Stimulated activated CD8-positive, alpha-beta memory T cell treated with anti-CD3 and anti-CD28 coated beads, Interleukin-15, amount 100 ng/mL, for 4 hours (primary cell): ENCODE measurements at places on chromosomes 7 and 10.

- no peak for DNase-seq
Observed at GRCh38 chr10:114703377-114704107, 45.5 kb upstream of the ABLIM1 start.

- DNase-seq: no peak
Observed at GRCh38 chr10:73932620-73933112, 21.7 kb downstream of the PLAU start.

- DNase-seq: no peak
Observed at GRCh38 chr10:5720182-5720581, 35.5 kb downstream of the TASOR2 start.

- no peak for DNase-seq
Observed at GRCh38 chr10:132506711-132507408, 30.7 kb upstream of the INPP5A start.

GRCh38 chr10:132557696-132558515 is 20.3 kb downstream of the INPP5A start:
- DNase-seq: no peak

- DNase-seq: no peak
Observed at GRCh38 chr10:12405342-12406320, 56.3 kb downstream of the CAMK1D start.

- DNase-seq: no peak
Observed at GRCh38 chr7:69412331-69413146, 185.7 kb upstream of the AUTS2 start.

DNA sequence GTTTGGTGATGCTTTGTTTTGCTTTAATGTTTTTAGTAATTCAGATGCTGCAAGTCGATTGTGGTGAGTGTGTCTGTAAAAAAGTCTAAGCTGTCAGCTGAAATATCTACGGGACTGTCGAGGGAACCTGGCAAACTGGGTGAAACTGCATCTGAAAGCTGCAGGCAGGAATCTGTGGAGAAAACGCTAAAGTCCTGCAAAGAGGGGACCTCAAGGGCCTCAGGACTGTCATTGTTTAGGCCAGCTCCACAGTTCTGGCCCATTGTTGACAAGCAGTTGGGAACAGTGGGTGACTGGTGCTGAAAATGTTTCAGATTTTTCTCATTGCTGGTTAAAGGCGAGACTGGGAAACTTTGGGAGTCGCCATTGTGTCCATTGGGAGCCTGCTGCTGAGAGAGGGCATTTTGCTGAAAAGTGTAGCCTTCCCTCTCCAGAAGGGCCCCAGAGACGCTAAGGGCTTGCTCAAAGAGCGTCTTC is 1.8 kb downstream of the HOXA2 start:
- DNase-seq: no peak

DNA sequence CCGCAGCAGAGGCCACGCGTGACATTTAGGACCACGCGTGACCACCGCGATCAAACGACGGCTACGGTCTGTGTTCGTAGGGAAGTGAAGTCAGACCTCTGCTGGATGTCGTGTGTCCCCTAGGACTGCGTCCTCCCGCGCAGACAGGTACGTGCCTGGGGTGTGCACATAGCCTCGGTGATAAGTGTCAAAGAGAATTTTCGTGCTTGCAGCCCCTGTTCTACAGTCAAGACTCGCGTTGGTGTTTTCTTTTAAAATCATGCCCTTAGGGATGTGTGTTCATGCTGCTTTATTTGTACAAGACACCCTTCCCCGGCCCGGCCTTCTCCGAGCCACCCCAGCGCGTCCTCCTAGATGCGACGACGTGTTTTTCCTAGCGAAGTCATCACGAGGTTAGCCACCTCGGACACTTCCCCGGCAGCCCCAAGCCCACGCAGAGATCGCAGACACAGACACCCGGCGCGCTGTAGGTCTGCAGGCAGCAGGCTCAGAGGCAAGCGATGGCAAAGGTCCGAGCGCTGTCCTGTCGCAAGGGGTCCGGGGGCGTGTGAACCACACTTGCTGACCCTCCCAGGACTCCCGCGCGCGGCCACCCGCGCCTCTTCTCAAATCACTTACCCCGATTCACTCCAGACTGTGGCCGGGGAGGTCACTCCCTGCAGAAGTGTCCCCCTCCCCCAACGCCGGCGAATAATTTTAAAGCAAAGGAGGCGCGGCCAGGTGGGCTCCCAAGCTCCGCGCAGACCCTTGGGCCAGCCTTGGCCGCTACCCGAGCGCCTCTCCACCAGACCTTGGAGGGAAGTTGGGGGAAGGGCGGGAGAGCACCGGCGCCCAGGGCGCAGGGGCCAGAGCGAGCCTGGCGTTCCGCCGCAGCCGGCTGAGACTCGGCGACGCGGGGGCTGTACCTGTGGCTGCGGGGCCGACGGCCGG is 552 bp downstream of the MKX start:
- no peak for DNase-seq

- DNase-seq: no peak
Observed at GRCh38 chr10:10367264-10367663, 650.4 kb upstream of the CELF2 start.

GRCh38 chr7:1193593-1194424 is 33.8 kb upstream of the ZFAND2A start:
- no peak for DNase-seq

DNA sequence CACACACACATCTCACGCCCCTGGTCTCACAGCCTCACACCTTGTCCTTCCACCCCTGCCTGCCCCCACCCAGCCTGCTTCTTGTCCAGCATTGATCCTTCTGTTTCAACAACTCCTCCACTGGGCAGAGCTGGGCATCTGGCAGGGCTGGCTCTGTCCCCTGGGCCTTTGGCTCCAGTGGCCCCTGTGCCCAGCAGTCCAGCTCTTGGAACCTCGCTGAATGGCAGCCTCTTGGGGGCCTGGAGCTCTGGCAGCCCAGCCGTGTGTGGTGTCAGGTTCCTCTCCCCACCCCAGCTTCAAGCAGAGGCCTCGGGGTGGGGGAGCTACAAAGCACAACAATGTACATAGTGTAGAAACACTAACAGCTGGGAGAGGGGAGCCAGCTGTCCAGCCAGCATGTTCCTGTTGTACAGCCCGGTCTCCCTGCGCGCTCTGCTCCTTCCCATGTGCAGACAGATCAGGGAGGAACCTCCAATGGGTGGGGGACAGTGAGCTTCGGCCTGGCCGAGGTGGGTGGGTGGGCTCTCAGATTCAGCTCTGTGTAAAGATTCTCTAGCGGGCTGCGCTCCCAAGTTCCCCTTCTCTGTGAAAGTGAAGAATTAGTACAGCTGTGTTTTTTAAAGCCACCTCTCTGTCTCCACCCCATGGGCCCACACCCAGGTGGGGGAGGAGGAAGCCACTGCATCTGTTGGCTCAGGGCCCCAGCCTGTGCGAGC is 19.4 kb downstream of the ZMIZ2 start:
- no peak for DNase-seq

DNA sequence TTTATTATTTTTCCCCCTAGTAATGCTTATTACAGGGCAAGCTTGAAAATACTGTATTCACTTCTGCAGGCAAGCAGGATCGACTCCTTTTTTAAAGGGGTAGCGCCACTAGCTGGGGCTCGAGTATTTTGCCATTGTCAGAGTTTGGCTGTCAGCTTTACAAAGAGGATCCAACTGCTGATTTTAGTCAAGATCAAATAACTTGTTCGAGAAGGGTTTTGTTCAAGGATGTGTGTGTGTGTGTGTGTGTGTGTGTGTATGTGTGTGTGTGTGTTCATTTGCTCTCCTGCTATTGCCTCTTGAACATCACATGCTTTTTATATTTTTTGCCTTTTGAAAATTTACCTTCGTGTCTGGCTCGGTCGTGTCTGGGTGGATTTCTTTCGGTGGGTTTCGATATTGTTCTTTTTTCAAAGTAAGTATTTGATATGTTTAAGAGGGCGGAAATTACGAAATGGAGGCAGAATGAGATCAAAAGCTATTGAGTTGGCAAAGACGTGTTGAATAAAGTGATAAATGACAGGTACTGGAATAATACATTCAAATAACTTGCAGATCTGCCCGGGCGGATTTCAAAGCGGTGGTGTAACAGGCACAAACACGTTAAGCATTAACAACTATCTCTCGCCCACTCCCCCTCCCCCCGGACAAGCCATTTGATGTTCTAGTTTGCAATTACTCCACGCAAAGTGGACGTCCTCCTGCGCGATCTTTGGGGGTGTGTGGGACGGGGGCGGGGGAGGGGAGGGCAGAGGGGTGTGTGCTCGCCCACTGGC is 1.1 kb downstream of the ARID5B start:
- DNase-seq: peak; percentile 61

- DNase-seq: no peak
Observed at GRCh38 chr7:129615018-129615417, 3.5 kb downstream of the NRF1 start.

- no peak for DNase-seq
Observed at GRCh38 chr7:43516581-43517342, 66.1 kb upstream of the STK17A start.

- DNase-seq: no peak
Observed at GRCh38 chr7:11170175-11170574, 196.5 kb downstream of the PHF14 start.
